Stimulated activated CD8-positive, alpha-beta memory T cell treated with anti-CD3 and anti-CD28 coated beads, Interleukin-15, amount 100 ng/mL, for 1 hour (primary cell): ENCODE measurements at places on chromosomes 1 and 21.

DNA sequence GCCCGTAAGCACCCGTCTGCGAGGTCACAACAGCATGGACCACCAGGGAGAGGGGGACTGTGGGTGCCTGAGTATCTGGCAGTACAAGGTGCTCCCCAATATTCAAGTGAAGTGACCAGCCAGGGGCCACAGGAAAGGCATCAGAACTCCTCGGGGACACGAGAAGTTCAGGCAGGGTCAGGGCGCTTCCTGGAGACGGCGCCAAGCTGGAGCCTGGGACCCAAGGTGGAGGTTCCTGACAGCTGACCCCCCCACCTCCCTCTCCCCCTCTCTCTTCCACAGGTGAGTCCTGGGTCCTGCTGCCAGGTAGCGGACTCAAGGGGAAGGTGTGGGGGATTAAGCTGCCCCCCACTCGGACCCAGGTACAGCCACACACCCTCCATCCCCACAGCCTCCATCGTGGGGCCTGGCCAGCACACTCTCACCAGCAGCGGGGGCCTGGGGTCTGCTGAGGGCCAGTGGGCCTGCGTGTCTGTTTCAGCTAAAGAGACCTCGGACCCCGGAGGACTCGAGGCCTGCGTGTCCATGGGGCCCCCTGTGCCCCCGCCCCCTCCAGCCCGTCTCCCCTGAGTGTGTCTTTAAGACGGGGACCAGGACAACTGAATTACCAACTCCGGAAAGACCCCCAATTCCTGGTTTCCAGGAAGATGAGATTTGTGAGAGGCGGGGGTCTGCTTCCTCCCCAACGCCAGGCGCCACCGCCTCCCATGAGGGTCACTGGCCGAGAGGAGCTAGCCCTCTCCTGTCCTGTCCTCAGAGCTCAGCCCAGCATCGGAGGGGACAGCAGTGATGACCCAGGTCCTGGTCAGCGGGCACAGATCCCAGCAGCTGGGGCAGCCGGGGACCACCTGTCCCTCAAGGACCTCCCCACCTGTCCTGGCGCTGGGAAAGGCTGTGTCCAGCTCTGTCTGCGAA lies 6.2 kb downstream of the TNFRSF18 start:
- DNase-seq = no peak

DNA sequence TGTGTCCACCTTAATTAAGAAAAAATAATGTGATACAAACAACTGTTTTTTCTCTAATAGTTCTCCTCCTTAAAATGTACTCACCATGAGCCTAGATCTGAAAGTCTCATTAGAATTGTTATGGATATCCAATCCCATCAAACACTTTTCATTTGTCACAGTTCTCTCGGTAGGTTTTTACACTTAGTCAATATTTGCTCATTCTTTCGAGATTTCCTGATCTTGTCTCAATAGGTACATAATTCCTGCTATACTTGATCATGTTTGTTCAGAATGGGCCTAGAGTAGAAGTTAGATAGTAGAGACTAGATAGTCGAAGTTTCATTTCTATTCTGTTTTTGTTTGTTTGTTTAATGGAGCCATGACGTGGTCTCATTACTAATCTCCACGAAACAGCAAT lies 2005.7 kb downstream of the NCAM2 start:
- DNase-seq = no peak

DNA sequence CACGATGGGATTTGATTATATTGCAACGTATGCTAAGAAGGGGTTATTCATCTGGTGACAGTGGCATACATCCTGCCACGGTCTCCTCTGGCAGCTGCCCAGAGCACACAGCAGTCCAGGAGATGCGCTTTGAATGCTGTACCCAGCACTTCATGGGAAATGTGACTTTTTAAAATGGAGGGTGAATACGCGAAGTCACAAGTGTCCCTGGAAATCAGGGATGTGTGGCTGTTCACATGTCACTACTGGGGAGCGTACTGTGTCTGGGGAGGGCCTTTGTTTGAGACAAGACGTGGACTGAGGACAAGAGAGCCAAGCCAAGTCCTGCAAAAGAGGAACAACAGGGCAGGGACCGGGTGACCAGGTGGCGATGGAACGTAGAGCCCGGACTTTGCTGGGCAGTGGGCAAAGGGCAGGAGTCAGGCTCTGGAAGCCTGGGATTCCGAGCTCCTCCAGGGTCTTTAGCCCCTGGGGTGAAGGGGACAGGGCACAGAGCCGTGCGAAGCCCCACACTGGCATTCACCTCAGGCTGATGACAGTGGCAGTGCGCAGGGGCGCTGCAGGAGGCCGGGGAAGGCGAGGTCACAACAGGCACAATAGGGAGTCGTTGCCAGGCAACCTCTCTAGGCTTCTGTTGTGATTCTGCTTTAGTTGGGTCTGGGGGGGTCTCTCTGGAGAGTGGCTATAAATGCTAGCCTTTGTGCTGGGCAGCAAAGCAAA lies 11.4 kb upstream of the ZBTB21 start:
- no peak for DNase-seq

DNA sequence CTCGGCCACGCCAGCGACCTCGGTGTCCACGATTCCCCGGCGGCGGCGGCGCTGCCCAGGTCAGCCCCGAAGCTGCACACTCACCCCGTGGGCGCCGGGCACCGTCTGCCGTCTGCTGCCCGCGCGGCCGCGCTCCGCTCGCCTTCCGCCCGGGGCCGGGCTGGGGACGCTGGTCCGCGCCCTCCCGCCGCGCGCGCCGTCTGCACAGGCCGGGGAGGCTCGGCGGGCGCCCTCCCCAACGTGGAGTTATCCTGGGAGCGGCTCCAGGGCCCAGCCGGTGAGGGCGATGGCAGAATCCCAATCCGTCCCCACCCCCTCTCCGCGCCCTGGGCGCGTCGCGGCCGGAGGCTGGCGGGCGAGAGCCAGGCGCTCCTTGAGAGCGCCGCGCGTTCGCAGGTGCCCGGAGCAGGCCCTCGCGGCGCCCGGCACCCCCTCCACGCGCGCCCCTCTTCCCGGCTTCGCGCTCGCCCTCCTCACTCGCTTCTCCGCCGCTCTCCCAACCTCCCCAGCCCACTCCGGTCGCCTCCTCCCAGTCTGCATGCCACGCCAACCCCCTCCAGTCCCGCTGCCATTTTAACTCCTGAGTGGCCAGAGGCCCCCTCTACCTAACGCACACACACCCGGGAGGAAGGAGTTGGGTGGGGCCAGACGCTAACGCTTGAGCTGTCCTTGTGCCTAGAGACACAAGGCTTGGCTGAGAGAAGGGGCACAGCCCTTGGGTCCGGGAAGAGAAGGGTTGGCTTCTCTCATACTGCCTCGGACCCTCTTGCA lies at the start of gene LRRN2:
Gene LRRN2 (minus strand): TSS at position 503 of the 771 bp plus-strand sequence. CDS start 65,746 bp downstream, outside the sequence.
- DNase-seq = no peak
